Muscle of leg (tissue), 16 donors: ENCODE measurements at places on chromosomes 11 and 22. TPM values are rescaled to one million over a fixed set of nuclear protein-coding genes. Genes with fewer than 3 reads are reported as not detected.

- DNase-seq: no peak
Measured at GRCh38 chr11:58998480-58999290, 59.4 kb downstream of the GLYATL1 start.

DNA sequence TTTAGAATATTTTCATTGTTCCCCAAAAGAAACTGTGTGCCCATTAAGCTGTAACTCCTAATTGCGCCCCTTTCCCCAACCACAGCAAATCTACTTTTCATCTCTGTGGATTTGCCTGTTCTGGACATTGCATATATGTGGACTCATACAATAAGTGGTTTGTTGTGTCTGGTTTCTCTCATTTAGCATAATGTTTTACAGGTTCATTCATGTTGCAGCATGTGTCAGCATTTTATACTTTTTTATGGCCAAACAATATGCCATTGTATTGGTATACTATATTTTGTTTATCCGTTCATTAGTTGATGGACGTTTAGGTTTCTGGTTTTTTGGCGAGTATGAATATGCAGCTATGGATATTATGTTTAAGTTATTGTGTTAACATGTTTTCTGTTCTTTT, 23.8 kb downstream of the NUCB2 start:
- no peak for DNase-seq

GRCh38 chr11:128733440-128734102, 39.7 kb downstream of the FLI1 start:
- DNase-seq: no peak

GRCh38 chr11:105183426-105183825, 43.9 kb upstream of the CARD18 start:
- no peak for DNase-seq

- DNase-seq: no peak
Measured at GRCh38 chr11:7034019-7034418, 13.7 kb downstream of the NLRP14 start.

DNA sequence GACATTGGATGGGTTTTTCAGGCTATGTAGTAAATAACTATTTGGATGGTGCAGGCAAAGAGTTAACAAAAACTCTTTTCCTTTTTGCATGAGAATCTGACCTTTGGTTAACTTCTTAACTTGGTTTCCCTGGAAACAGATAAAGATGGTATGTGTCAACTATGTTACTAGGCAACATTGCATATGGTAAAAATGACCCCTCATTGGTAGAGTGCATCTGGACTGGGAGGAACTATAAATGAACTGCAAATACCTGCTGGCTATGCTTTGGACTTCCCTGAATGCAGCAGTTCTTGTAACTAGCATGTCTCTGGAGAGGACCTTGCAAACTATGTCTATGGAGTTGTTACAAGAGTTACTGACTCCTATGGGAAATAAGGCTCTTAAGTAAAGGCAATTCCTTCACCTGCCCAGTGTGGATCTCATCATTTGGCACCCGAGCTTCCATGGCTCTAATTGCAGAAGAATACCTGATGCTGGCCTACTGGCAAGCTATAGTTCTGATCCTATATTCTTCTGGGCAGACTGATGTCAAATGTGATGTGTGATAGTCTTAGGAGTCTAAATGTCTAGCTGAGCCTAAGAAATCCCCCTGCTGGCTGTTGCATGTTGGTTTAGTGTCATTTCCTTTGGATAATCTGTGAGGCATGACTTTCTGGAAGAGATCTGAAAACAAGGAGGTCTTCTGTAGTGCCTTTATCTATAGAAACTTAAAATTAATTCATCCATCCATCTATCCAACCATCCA, 126.7 kb upstream of the MTMR2 start:
- DNase-seq: peak; percentile 59

- DNase-seq: no peak
Measured at GRCh38 chr11:64929625-64930024, 5.1 kb downstream of the PPP2R5B start.

ART1 gene
- polyA plus RNA-seq: 5.2 TPM

DNA sequence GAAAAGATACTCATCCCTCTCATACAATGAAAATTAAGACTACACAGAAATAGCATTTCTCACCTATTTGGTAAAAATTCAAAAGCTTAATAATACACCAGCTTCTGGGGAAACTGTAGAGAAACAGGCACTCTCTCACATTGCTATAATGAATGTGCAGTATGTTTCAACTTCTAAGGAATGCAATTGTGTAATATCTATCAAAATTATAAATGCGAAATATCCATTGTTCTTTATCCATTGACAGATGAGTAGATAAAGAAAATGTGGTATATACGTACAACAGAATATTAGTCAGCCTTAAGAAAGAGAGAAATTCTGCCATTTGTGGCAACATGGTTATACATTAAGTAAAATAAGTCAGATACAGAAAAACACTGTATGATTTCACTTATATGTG, 101.4 kb upstream of the OR9G4 start:
- no peak for DNase-seq

DNA sequence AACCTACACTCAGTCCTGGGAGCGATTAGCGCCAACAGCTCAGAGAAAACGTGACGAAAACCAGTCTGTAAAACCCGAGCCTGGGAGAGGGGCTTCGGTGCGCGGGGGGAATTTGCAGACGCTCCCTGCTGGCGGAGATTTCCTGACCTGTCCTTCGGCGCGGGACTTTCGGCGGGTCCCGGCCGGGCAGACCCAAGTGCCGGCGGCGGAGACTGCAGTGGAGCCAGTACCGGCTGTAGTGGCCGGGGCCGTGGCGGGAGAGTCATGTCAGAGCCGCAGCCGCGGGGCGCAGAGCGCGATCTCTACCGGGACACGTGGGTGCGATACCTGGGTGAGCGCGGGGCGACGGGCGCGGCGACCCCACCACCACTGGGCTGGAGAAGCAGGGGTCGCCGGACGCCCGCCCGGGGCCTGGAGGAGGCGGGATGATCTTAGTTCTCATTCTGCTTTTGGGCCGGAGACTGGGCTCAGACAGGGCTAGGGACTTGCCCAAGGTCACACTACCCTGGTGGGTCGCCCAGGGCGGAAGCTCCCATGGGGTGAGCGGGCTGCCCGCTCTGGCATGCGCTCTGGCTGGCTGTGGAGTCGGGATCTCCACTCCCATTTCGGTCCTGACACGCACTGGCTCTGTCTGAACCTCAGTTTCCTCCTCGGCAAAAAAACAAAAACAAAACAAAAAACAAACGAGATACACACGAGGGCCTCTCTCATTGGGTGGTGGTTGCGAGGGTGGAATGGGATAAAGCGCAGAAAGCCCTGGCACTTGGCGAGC, at the start of gene MTFP1:
MTFP1 (plus strand) TSS at position 153 of the 772 bp plus-strand sequence; CDS start at position 265, 112 bp downstream.
- DNase-seq: peak; percentile 83

DNA sequence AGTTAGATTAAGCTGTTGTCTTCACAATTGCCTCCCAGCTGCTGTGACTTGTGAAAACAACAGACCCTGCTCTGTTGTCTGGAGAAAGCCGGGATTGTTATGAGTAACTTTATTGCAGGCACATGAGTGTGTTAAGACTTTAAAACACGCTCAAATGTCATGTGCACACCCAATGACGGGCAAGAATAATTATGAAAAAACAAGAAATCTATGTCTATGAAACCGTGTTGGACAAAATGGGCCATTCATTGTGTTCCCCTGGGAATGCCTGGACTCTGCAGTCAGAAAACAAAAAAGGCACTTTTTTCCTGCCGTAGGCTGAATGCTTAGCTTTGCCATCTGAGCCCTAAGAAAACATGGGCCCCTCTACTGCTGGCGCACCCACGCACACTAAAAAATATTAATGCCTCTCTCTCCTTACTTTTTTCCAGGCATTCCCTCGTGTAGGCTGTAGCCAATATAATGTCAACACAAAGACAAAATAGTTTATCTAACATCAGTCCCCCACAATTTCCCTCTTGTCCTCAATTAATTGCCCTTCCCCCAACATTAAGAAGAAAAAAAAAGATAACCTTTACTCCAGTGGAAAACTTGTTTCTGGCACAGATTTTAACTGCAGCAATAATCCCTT, 207.9 kb downstream of the SOX6 start:
- peak; percentile 79 for DNase-seq

ZFTA gene
- 30.5 TPM for polyA plus RNA-seq

- peak; percentile 30 for DNase-seq
Measured at GRCh38 chr11:131579932-131580387, 209.5 kb downstream of the NTM start.

DNA sequence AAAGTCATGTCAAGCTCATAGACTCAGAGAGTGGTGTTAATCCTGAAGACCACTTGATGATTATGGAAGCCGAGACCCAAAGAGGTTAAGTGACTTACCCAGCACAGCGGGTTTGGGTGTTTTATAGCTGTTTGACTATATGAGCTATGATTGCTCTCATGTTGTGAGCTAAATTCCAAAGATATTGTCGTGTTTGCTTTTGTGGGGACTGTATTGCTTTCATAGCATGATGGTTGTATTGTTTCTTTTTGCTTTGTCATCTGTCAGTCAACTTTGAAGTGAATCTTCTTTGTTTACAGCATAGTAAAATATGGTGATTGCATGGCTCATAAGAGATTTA, 23.7 kb downstream of the NF2 start:
- DNase-seq: no peak

GRCh38 chr11:125978778-125979407, 33.0 kb downstream of the VSIG10L2 start:
- peak; percentile 80 for DNase-seq

GRCh38 chr11:93444617-93445073, 98.5 kb downstream of the SMCO4 start:
- no peak for DNase-seq

DNA sequence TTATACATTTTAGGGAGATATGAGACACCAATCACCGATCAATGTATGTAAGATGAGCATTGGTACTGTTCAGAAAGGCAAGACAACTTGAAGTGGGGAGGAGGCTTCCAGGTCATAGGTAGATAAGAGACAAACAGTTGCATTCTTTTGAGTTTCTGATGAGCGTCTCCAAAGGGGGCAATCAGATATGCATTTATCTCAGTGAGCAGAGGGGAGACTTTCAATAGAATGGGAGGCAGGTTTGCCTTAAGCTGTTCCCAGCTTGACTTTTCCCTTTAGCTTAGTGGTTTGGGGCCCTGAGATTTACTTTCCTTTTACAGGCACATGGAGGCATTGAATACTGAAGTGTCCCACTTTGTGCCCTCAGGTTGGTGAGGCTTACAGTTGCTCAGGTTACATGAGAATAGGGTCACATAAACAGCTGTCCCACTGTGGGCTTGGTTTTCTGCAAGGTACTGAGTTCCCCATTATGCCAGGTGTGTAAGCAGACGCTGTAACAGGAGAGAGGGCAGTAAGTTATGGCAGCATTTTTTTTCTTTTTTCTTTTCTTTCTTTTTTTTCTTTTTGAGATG, 129.8 kb upstream of the SERPIND1 start:
- no peak for DNase-seq

FXYD2 gene
- 1.1 TPM for polyA plus RNA-seq

DGAT2 gene
- polyA plus RNA-seq: 0.65 TPM

DNA sequence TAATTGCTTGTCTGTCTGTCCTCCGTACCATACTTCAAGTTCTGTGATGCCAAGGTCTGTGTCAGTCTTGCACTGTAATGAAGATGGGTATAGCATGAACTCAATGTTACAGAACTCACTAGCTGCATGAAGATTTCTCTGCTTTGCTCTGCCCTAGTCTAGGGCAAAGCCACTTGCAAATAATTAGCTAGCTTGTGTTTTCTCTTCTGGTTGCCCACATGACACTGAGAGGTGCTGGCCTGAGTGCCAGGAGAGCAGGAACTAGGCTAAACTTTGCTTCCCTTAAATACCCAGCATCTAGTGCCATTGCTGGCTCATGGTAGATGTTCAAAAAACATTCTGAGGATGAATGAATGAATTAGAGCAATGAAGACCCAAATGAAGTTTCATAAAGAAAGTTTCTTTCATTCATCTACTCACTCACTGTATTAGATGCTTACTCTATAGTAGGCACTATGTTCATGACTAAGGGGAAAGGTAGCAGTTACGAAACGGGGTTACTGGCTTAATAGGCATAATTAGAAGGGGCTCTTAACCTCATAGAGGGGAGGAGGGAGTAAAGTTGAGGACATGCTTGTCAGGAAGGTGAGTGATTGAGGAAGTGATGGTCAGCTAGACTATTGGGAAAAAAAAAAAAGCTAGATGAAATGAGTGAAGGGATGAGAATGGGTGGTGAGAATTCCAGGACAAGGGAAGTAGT, 4.4 kb upstream of the ENDOD1 start:
- DNase-seq: no peak

GRCh38 chr11:13062115-13062514, 53.0 kb downstream of the RASSF10 start:
- DNase-seq: no peak

GRCh38 chr11:106957030-106957482, 61.2 kb downstream of the GUCY1A2 start:
- no peak for DNase-seq

GRCh38 chr11:42992594-42992993, 319.2 kb upstream of the API5 start:
- DNase-seq: peak; percentile 9
